ENCODE measurements at places on chromosomes 2 and 18.

GRCh38 chr2:48248251-48248933 lies 281.6 kb upstream of the STON1 start:
- DNase-seq, result peak; percentile 90

- no peak for DNase-seq
Observed at GRCh38 chr18:23162473-23162872, 27.2 kb downstream of the CABLES1 start.

GRCh38 chr2:134402410-134402809 lies 148.5 kb downstream of the MGAT5 start:
- no peak for DNase-seq

DNA sequence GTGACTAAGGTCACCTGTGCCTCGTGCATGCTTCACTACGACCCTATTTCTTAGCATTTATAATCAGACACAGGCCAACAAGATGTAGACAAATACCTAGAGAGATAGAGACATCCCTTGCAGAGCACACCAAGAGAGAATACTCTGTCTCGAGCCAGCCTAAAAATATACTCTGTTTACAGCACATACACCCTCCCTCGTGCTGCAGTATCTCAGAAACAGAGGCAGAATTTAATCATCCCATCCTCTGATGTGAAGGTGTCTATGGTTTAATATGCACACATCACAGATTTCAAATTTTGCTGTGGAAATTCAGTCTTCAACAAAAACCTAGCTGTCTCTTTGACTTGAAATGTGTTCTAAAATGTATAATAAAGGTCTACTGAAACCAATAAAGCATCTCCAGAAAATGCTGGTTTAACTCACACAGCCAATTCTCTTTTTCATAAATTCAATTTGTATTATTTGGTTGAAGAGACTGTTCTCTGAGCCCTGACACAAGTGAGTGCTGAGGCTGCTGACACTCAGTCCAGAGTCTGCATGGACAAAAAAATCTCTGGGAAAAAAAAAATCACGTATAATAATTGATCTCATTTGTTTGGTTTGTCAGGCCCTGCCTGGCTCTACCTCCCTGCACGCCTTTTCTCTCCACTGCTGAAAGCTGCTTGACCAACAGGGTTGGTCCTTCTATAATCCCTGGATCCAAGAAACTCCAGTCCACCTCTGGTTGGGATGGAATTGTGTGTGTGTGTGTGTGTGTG lies 142.0 kb upstream of the FSHR start:
- no peak for DNase-seq

GRCh38 chr2:169294001-169294675 lies 68.2 kb downstream of the LRP2 start:
- DNase-seq, result no peak

DNA sequence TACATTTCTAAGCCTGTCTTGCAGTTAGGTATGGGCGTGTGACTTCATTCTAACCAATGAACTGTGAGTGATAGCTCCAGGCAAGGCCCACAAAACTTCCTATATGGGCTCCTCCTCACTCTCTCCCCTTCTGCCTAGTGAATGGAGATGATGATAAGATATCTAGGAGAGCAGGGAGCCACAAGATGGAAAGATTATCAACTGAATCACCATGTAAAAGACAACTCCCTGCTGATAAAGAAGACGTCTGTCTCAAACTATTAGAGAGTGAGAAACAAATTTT lies 237.1 kb downstream of the GPD2 start:
- DNase-seq, result no peak

DNA sequence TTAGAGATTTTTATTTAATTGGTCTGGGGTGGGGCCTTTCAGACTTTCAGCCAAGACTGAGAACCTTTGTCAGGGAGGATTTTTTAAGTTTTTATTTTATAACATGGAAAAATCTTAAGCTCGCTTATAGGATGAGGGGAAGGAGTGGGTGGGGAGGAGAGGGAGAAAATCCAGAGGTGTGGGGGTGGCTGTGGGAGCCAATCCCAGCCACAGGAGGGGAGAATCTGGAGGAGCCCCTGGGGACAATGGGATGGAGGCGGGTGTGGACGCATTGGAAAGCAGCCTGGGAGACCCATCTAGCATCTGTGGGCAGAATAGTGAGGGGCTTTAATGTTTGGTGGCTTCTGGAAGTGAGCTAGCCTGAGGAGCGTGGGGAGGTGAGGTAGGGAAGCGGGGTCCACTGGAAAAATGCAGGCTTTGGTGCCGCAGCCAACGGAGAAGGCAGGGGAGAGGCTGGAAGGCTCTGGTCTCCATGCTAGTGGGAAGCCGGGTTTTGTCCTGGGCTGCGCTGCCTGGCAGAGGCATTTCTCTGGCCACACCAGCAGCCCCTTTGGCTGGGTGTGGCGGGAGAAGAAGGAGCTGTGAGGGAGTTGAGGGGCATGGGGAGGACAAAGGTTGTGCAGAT lies 11.5 kb upstream of the INPP5D start:
- no peak for DNase-seq

DNA sequence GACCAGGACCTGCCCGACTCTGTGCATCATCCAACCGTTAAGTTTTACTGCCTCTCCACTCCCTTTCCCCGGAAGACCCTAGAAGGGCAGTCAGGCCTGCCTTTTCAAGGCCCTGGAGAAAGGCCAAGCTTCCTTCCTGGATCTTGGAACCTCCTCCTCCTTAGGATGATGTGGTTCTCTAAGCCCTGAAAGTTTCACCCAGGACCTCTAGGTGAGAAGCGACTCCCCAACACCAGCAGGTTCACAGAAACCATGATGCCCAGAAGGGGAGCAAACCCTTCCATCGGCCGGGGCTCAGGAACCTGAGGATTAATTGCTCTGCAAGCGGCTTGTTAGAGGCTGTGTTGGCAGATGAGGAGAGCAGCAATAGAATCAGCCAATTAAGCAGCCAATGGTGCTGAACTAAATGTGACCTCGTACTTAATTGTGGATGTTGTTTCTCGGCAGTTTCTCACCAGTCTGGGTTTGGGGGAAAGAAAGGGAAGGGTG lies 94.2 kb upstream of the FZD7 start:
- DNase-seq, result no peak

GRCh38 chr2:127081826-127082633 lies 24.9 kb downstream of the BIN1 start:
- DNase-seq, result no peak

DNA sequence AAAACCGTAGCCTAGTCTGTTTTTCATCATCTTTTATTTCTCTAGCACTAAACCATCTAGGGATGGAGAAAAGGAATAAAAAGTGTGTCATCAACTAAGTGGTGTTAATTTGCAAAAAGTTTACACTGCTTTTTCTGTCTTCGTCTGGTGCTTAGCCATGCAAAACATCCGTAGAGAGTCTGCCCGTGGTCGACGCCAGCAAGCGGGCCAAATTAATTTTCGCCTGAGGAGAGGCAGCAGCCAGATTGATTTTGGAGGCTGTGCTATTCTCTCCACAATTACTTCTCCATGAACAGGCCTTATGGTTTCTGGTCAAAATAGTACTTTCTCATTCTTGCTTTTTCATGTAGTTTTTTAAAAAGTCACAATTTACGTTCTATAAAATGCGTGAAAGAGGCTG lies 46.3 kb downstream of the TNFRSF11A start:
- no peak for DNase-seq

DNA sequence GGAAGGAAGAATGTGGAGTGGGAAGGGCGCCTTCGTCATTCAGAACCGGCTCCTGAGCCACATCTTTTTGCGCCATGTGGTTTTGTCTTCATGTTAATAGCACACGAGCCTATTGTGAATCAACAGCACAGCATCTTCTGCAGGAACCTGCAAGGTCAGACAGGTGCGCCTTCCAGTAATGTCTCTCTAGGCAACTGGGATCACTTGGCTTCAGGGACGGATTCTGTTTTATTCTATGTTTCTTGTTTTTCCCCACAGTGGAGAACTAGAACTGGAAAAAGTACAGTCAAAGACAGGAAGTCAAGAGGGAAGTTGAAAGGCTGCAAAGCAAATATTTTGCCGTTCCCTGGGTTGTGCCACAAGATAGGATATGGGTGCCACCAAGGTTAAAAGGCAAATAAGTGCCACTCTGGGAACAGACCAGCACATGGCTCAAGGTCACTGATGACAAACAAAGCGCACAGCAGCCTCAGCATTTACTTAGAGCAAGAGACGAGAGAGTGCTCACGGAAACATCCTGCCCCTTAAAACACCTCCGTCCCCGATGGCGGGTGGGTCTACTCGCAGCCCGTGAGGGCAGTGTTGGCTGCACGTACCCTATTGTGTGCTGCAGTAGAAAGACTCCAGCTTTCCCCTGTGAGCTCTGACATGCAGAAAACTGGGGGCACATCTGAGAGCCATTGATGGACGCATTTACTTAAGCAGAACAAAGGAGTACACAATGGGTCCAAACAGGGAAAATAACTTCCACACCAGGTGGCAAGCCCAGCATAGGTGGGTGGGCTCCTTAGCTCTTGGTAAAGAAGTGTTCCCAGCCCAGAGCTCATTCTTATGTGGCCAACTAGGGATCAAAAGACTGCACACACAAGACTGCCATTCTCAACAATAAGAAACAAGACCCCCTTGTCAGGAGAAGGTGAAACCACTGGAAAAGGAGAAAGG lies 107.2 kb upstream of the PARD3B start:
- DNase-seq, result no peak

GRCh38 chr2:216298719-216299495 lies 73.4 kb downstream of the MARCHF4 start:
- peak; percentile 83 for DNase-seq

- no peak for DNase-seq
Observed at GRCh38 chr2:122610948-122611609, 855.6 kb downstream of the TSN start.

DNA sequence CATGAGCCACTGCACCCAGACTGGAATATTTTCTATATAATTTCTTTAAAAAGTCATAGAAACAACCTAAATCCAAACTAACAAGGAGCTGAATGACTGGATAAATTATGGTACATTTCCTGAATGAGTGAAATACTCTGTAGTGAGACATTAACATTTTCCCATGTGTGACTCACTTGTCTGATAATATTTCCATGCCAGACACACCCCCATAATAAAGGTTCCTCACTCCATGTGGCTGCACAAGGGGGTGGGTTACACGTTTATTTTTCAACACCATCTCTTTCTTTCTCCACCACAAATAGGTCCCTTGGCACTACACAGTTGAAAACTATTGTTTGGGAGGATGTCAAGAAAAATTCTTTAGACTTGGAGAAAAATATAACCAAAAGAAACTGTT lies 266.3 kb upstream of the LYPD1 start:
- peak; percentile 22 for DNase-seq

DNA sequence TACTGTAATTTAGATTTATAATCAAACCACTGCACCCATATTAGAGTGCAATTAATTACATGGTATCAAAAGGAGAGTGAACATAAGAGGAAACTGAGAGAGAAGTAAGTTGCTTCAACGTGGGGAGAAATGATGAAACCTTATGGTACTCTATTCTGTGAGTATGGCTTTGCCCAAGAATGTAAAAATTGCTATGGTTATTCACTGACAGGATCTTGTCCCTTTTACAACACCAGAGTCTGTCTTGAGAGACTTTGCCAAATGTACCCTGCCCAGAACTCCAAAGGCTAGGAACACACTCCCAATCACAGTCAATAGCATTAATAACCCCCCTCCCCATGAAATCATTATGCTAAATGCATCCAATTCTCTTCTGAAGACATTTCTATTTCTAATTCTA lies 974.8 kb upstream of the POU3F3 start:
- no peak for DNase-seq

- DNase-seq, result no peak
Observed at GRCh38 chr18:78790511-78790910, 189.1 kb upstream of the SALL3 start.

- DNase-seq, result no peak
Observed at GRCh38 chr2:23793476-23793875, 133.4 kb downstream of the ATAD2B start.

- peak; percentile 69 for DNase-seq
Observed at GRCh38 chr2:45607701-45608100, 3.4 kb downstream of the SRBD1 start.

- no peak for DNase-seq
Observed at GRCh38 chr2:217149087-217149660, 289.3 kb upstream of the TNP1 start.

- DNase-seq, result no peak
Observed at GRCh38 chr2:41932241-41933045, 115.4 kb upstream of the PKDCC start.

DNA sequence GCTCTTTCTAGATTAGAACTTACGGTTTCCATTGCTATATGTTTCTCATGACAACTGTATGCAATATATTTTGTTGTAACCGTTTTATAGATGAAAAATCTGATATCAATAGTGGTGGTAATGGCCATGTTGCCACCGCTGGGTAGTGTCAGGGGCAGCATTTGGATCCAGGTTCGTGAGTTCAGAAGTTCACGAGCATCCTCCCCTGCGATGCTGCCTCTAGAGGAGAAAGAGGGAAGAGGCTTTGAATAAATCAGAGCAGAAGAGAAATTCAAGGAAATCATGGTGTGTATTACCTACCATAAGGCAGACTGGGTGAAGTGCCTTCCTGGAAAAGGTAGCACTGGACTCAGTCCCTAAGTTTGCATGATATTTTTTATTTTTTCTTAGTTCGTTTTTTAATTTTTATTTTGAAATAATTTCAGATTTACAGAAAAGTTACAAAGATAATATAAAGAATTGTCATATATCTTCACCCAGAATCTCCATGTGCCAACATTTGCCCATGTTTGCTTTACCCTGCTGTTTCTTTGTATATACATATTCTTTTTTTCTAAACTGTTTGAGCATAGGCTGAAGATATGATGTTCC lies 3.3 kb upstream of the ZBTB7C start:
- DNase-seq, result no peak

DNA sequence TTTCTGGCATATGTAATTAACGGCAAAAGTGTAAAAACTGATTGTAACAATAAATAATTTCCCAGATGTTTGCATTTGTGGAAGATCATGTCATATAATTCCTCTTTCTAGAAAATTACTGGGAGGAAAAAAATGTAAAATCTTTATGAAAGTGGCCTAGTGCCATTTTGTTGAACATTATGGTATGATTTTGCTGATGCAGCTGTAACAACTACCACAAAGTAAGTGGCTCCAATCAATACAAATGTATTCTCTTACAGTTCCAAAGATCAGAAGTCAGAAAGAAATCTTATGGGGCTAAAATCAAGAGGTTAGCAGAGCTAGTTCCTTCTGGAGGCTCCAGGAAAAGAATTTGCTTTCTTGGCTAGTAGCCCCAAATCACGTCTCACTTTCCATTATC lies 281.4 kb downstream of the CCDC178 start:
- no peak for DNase-seq

GRCh38 chr18:79211844-79212243 lies 142.7 kb downstream of the ATP9B start:
- no peak for DNase-seq

GRCh38 chr2:129801575-129801974 lies 177.9 kb upstream of the RAB6C start:
- peak; percentile 62 for DNase-seq

DNA sequence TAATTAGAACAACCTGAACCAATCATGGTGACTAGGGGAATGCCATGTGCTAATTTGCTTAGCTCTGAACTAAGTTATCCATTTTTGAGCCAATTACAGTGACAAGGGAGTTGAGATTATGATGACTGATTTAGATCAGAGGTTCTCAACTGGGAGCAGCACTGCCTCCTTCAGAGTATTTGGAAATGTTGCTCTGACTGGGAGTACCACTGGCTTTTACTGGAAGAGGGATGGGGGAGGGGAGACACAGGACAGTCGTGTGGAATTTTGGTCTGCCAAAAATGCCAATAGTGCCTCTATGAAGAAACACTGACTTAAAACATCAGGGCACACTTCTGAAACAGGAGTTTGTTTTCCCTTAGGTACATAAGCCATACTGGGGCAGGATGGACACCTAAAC lies 48.1 kb upstream of the VPS54 start:
- no peak for DNase-seq

GRCh38 chr2:26052740-26053139 lies 18.9 kb downstream of the RAB10 start:
- DNase-seq, result no peak

Measured in A172 (cell line).